ENCODE measurements at places on chromosomes 7 and 10.

DNA sequence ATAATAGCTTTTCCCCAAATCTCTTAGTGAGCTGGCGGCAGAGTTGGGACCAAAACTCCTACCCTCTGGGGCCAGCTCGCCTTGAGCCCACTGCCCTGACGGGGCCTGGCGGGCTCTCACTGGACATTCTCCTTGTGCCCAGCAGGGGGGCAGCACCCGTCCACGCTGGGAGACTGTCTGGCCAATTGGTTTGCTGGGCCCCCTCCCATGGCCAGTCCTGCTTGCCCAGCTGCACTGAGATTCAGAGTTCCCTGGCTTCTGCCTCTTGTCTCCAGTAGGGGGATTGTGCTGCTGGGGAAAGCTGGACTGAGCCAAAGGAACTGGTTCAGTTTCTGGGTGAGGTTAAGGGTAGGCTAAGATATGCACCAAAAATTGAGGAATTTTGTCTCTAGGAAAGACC is 59.8 kb downstream of the RAMP3 start:
- DNase-seq, result no peak

DNA sequence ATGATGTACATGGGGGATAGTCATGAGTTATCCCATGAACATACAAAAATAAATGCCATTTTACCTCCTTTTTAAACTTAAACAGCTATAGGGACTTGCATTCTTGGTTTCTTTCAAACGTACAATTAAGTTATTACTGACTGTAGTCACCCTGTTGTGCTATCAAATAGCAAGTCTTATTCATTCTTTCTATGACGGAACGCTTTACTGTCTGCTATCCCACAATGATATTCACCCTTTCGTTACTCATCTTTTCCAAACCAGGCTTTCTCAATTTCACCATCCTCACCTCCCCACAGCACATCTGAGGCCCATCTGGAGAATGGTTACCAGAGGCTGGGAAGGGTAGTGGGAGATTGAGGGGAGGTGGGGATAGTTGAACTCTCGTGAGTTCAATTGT is 218.8 kb downstream of the PHF14 start:
- H3K27me3 ChIP-seq, result no peaks in the 10 kb centered on the region
- no peak overlapping the region for H3K27ac ChIP-seq
- no peaks in the 10 kb centered on the region for H3K4me1 ChIP-seq

GRCh38 chr10:96661632-96662031 is 58.7 kb downstream of the PIK3AP1 start:
- H3K27me3 ChIP-seq, result no peaks in the 10 kb centered on the region
- no peaks in the 10 kb centered on the region for H3K4me1 ChIP-seq
- no peak overlapping the region for H3K27ac ChIP-seq
- H3K4me3 ChIP-seq, result no peak overlapping the region

GRCh38 chr10:19845503-19846368 is 29.5 kb downstream of the PLXDC2 start:
- no peak for DNase-seq
- H3K4me1 ChIP-seq, result no peaks in the 10 kb centered on the region
- H3K4me3 ChIP-seq, result no peak overlapping the region
- H3K36me3 ChIP-seq, result no peaks in the 10 kb centered on the region

DNA sequence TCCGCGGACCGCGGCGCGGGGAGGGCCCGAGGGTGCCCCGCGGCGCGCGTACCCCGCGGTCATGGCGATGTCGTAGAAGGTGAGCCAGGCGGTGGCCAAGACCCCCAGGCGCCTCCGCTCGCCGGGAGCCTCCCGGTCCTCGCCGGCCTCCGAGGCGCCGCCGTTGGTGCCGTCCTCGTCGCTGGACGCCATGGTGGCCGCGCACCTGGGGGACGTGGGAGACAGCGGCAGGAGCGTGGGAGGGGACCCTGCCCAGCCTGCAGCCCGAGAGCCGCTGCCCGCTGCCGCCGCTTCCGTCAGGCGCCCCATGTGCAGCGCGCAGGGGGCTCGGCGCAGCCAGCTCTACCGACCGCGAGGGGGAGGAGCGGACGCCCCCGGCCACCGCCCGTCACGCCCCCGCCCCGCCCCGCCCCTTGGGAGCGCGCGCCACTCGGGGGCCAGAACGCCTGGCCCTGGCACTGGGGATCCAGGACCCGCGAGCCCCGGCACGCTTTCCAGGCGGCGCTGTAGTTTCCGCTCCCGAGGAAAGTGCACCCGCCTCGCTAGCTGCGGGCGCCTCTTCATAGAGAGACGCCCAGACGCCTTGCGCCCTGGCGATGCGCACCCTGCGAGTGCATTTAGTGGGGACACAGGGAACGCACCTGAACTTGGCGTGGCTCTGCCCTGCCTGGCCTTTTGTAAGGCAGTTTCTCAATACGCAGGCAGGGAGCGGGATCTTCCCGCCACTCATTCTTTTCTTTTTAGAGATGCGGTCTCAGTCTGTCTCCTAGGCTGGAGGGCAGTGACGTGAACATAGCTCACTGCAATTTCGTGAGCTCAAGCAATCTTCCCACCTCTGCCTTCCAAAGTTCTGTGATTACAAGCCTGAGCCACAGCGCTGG is at the start of gene HACD1:
Gene HACD1, minus strand, starts transcription at position 344 of the 881 bp plus-strand sequence. Its CDS starts 35 bp downstream, at position 309.
- H3K27ac ChIP-seq, result peak within 1 kb of the TSS; percentile 26
- H3K36me3 ChIP-seq, result no peaks in the 10 kb centered on the region
- peaks cover 8% of the 10 kb centered on the region for H3K4me1 ChIP-seq
- peak; percentile 45 for DNase-seq
- H3K27me3 ChIP-seq, result no peaks in the 10 kb centered on the region

DNA sequence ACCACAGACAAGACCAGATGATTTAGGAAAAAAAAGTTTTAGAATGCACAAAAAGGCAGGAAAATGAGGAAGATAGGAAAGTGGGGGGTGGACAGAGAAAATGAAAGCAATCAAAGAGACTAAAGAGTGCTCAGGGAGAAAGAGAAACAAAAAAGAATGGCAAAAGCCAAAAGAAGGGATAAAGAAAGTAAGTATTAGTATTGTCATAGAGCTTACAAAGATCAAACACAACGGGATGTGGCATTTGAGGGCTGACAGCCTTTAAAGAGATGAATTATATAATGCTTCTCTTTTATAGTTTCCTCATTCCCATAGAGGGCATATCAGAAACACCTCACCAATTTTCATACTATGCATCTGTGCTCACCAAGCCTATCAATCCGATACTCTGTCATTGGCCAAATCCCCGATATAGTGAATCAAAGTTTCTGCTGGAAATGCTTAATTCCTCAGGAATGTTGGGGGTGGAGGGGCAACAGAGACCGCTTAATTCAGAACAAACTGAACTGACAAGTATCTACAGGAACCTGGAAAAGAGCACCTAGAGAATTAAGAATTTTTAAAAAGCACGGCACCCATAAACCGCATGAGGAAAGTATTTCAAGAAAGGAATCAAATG is 2.7 kb downstream of the COG5 start:
- peak overlapping the region; percentile 4 for H3K4me3 ChIP-seq
- H3K36me3 ChIP-seq, result peaks cover 12% of the 10 kb centered on the region
- peaks cover 56% of the 10 kb centered on the region for H3K4me1 ChIP-seq

GRCh38 chr10:33240931-33241330 is 93.5 kb downstream of the NRP1 start:
- no peaks in the 10 kb centered on the region for H3K36me3 ChIP-seq
- H3K4me3 ChIP-seq, result no peak overlapping the region
- no peaks in the 10 kb centered on the region for H3K4me1 ChIP-seq
- H3K27me3 ChIP-seq, result no peaks in the 10 kb centered on the region
- H3K27ac ChIP-seq, result no peak overlapping the region
- DNase-seq, result no peak

- H3K4me1 ChIP-seq, result no peaks in the 10 kb centered on the region
- H3K4me3 ChIP-seq, result no peak overlapping the region
- H3K36me3 ChIP-seq, result no peaks in the 10 kb centered on the region
- no peaks in the 10 kb centered on the region for H3K27me3 ChIP-seq
- DNase-seq, result no peak
- H3K27ac ChIP-seq, result no peak overlapping the region
Measured at GRCh38 chr10:120098232-120098930, 205.9 kb downstream of the SEC23IP start.

DNA sequence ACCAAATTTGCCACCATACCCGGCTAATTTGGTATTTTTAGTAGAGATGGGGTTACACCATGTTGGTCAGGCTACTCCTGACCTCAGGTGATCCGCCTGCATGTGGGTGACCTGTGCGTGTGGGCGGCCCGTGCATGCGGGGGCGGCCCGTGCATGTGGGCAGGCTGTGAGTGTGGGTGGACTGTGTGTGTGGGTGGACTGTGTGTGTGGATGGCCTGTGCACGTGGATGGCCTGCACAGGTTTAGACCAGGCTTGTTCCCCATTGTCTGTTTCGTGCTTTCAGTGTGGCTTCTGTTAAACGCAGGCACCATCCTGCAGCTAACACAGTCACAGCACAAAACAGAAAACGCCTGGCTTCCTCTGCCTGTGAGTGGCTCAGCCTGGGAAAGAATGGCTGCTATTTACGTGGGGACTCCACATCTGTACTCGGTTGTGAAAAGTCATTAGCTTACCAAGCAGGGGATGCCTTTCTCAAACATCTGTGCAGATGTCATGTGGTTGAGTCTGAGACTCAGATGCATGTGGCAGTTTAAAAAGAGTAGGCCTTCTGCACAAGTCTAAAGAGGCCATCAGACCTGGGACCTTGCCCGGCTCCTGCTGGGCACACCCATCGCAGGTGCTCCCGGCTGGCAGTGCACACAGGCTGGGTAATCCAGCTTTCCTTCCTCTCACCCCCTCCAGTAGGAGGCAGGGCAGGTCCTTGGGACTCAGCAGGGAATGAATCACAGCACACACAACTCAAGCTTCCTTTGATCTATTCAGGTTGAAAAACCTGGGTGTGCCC is 91.6 kb downstream of the COBL start:
- no peak for DNase-seq
- H3K36me3 ChIP-seq, result no peaks in the 10 kb centered on the region
- H3K27me3 ChIP-seq, result no peaks in the 10 kb centered on the region
- H3K4me1 ChIP-seq, result no peaks in the 10 kb centered on the region
- no peak overlapping the region for H3K27ac ChIP-seq

DNA sequence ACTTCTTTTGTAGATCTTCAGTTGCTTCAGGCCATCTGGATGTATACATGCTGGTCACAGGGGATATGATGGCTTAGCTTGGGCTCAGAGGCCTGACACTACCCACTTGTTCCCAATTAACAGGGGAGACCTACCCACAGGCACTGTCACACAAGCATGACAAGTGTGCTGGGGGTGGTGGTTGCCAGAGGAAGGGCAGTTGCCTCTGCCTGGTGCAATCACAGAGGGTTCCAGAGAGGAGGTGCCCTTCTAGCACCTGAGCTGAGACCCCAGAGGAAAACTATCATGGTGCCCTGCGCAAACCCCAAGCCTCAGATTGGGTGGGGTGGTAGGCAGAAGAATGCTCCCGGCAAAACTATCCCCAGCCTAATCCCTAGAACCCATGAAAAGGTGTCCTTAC is 65.6 kb upstream of the NANOS1 start:
- H3K36me3 ChIP-seq, result no peaks in the 10 kb centered on the region
- DNase-seq, result no peak
- H3K4me3 ChIP-seq, result no peak overlapping the region
- H3K27me3 ChIP-seq, result no peaks in the 10 kb centered on the region
- no peaks in the 10 kb centered on the region for H3K4me1 ChIP-seq
- no peak overlapping the region for H3K27ac ChIP-seq

DNA sequence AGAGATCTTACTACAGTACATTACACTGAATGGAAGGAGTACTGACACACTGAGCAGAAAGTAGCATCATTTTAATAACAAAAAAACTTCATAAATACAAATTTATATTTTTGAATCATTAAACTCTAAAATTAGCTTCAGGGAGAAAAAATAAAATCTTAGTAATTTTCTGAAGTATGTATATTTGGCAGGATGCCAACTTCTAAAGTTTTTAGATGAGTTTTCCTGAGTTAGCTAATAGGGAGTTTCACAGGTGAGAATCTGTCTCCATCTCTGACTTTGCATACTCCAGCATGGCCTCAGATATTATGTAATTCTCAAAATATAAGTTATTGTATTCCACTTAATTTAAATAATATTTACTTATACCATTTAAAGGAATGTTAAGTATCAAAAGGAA is 673.2 kb upstream of the PCDH15 start:
- H3K4me1 ChIP-seq, result no peaks in the 10 kb centered on the region
- DNase-seq, result no peak
